Amniotic epithelial cell (primary cell): ENCODE measurements at places on chromosomes 3 and 15.

DNA sequence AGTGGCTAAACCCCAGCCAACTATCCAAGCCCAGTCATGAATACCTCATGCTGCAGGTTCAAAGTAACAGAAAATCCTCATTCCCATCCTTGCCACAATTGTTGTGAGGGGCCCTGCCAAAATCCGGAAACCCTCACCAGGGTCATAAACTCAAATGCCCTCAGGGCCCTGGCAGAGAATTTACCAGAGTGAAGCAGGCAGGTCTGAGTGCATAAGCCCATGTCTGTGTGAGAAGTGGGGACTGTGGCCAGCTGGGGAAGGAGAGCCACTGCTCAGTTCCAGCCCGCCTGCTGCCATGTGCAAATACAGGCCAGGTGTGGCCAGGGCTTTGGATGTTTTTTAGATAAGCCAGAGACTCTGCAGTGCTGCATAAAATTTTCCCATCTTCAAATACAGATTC is 7.0 kb downstream of the CEP152 start:
- DNase-seq, result no peak

- no peak for DNase-seq
Measured at GRCh38 chr3:171933441-171933840, 90.3 kb downstream of the TMEM212 start.

- DNase-seq, result no peak
Measured at GRCh38 chr3:12815719-12816118, 19.2 kb downstream of the CAND2 start.

DNA sequence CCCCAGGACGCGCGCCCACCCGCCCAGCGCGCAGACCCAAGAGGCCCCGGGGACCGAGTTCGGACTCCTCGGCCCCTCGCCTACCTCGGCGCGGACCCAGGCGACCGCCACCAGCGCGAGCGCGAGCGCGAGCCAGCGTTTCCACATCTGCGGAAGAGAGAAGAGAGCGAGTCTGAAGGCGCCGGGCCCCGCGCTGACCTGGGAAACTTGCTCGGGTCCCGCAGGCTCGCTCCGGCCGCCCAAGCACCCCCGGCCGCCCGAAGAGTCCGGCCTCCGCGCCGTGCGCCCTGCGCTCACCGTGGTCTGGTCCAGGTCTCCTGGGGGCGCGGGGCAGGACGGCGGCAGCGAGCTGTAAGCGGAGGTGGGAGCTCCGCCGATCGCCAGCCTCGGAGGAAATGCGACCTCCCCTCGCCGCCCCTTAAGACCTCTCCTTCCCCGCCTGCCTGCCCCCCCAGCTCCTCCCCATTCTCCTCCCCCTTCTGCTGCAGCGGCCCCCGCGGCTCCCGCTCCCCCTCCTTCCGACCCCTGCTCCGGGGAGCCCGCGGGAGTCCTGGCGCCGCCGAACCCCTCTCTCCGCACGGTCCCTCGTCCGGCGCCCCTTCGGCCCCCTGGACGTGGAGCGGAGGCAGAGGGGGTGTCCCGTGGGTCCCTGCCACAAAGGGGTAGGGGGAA is at the start of gene FSTL1:
Gene FSTL1, minus strand, starts transcription at position 393 of the 672 bp plus-strand sequence. Its CDS starts 246 bp downstream, at position 147.
- peak; percentile 58 for DNase-seq

GRCh38 chr3:109597444-109597843 is 260.1 kb upstream of the DPPA4 start:
- no peak for DNase-seq
